Naive thymus-derived CD8-positive, alpha-beta T cell (primary cell): ENCODE measurements at places on chromosomes 3 and 15.
A peak's percentile ranks its signal among the peaks of the same experiment; 100 is the strongest.

GRCh38 chr3:107208796-107209195 lies 168.4 kb upstream of the CCDC54 start:
- H3K4me3 ChIP-seq = no peak overlapping the region
- no peak for DNase-seq
- H3K27ac ChIP-seq = no peak overlapping the region
- peaks cover under 1% of the 10 kb centered on the region for H3K27me3 ChIP-seq

- no peak for DNase-seq
- H3K36me3 ChIP-seq = no peaks in the 10 kb centered on the region
- H3K27me3 ChIP-seq = peaks cover 2% of the 10 kb centered on the region
- peaks cover 48% of the 10 kb centered on the region for H3K4me1 ChIP-seq
Observed at GRCh38 chr3:195801251-195802183, 10.2 kb downstream of the MUC4 start.

DNA sequence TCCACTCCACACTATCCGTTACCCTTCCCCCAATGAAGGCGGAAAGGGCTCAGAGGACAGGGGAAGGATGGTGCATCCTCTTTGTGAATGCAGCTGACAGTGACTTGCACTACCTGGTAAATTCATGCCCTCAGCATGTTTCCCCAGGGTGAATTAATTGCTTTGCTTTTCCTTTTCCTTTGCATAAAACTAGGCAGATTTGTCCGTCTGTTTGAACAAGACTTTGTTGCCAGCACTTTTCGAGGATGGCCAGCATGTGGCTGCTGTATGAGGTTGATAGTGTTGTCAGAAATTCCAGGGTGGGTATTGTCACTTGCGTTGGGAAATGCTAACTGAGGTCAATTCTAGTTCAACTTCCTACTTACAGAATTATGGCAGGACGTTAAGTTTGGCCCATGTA lies 79.0 kb upstream of the RARB start:
- H3K4me3 ChIP-seq = no peak overlapping the region
- H3K27me3 ChIP-seq = no peaks in the 10 kb centered on the region
- DNase-seq = no peak
- no peak overlapping the region for H3K27ac ChIP-seq

- no peak overlapping the region for H3K27ac ChIP-seq
Observed at GRCh38 chr3:89527736-89528305, 420.4 kb downstream of the EPHA3 start.

DNA sequence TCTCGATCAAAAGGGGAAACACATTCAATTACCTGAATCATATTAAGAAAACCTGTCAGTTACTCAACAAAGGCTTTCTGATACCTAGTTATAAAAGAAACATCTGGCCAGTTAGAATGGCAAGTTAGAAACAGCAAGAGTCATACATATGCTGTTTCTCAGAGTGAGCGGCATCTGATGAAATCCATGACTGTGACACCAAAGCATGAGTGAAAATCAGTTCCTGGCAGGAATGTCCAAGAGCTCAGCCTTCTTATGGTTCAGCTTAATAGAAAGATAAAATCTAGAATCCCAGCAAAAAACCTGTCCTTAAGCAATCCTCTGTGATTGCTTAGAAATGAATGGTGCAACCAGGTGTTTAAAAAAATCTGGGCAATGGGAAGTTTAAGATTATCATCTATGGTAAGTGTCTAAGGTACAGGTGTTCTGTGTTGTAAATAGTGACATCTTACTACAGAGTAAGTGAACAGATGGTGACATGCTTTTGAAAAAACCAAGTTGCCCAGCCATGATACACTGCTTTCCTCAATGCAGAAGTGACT lies 18.8 kb downstream of the B4GALT4 start:
- no peak for DNase-seq
- no peak overlapping the region for H3K4me3 ChIP-seq
- peak overlapping the region; percentile 48 for H3K27ac ChIP-seq
- peaks cover 21% of the 10 kb centered on the region for H3K4me1 ChIP-seq
- H3K27me3 ChIP-seq = no peaks in the 10 kb centered on the region

DNA sequence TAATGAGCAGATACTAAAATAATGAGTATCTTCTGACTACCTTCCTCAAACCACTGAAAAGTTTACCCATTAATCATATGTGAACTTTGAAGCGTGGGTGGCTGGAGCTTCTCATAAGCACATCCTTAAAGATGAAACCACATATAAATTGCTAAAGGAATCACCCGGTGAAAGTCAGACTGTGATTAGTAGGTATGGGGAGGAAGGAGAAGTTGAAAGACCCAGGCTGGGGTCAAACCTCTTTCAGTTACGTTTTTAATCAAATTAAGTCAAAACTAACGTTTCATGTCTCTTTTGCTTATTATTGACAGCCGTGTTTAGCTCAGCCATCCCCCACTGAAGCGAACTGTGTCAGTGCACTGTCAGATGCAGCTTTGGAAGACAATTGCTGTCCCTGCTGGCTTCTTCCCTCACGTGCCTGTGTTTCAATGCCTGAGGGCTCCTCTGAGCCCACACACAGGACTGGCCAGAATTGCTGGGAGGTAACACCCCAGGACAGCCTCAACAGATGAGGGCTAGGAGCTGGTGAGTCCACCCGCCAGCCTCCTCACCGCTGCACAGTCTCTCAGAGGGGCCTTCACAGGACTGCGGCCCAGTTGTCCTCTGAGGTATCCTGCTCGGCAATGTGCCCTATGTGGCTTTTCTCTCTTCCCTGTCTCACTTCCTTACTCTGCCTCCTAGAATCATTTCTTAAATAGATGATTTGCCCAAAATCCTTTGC lies 29.3 kb upstream of the SH3BP5 start:
- no peaks in the 10 kb centered on the region for H3K27me3 ChIP-seq

GRCh38 chr15:48693484-48693883 lies 48.0 kb upstream of the FBN1 start:
- no peak overlapping the region for H3K4me3 ChIP-seq
- H3K36me3 ChIP-seq = no peaks in the 10 kb centered on the region
- H3K27me3 ChIP-seq = no peaks in the 10 kb centered on the region
- no peaks in the 10 kb centered on the region for H3K4me1 ChIP-seq

GRCh38 chr3:52724511-52724910 lies 18.6 kb downstream of the SPCS1 start:
- peaks cover 12% of the 10 kb centered on the region for H3K4me1 ChIP-seq
- DNase-seq = no peak
- no peak overlapping the region for H3K4me3 ChIP-seq
- no peak overlapping the region for H3K27ac ChIP-seq

DNA sequence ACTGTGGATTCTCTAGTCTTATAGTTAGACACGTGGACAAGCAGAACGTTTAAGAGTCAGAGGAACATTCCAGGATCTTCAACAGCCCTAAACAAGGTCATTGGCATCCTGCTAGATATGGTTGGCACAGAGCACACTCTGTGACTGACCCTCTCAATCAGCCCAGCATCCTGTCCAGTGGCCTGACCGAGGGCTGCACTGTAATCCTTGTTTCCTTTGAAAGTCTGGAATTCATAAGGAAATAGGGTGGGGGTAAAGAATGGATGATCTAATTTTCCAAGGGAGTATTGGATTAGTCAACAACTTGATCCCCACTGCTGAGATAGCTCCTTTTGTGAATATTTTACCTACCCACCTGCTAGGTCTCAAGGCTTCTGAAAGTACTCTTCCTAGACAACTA lies 94.5 kb upstream of the DLG1 start:
- DNase-seq = no peak
- H3K36me3 ChIP-seq = no peaks in the 10 kb centered on the region
- no peak overlapping the region for H3K27ac ChIP-seq

DNA sequence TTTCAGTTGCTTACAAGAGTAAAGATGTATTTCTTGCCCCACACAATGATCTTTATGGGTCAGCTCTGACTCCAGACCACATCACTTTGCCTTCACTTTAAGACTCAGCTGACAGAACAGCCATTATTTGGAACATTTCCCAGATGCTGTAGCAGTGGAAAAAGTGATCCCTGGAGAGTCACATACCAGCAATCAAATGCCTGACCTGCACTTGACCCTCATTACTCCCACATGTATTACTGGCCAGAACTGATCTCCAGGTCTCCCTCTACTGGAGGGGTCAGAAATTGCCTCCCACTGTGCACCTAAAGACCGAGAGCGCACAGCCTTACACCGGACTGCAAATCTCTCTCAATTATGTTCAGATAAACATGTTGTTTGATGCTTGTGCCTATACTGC lies 88.6 kb upstream of the ZNF385D start:
- H3K27ac ChIP-seq = no peak overlapping the region
- no peaks in the 10 kb centered on the region for H3K4me1 ChIP-seq
- DNase-seq = no peak
- H3K27me3 ChIP-seq = no peaks in the 10 kb centered on the region
- H3K4me3 ChIP-seq = no peak overlapping the region
- no peaks in the 10 kb centered on the region for H3K36me3 ChIP-seq

- no peaks in the 10 kb centered on the region for H3K4me1 ChIP-seq
- no peak overlapping the region for H3K27ac ChIP-seq
- DNase-seq = no peak
- H3K27me3 ChIP-seq = no peaks in the 10 kb centered on the region
- no peak overlapping the region for H3K4me3 ChIP-seq
Observed at GRCh38 chr3:120497818-120498217, 47.0 kb upstream of the FSTL1 start.

- H3K36me3 ChIP-seq = no peaks in the 10 kb centered on the region
- H3K27me3 ChIP-seq = peaks cover 3% of the 10 kb centered on the region
- H3K4me1 ChIP-seq = peaks cover 25% of the 10 kb centered on the region
- H3K4me3 ChIP-seq = no peak overlapping the region
- H3K27ac ChIP-seq = no peak overlapping the region
Observed at GRCh38 chr15:68330901-68331300, 53.4 kb downstream of the FEM1B start.

GRCh38 chr15:72965671-72966070 lies 86.6 kb upstream of the NEO1 start:
- peaks cover 5% of the 10 kb centered on the region for H3K36me3 ChIP-seq
- peaks cover 12% of the 10 kb centered on the region for H3K27me3 ChIP-seq
- no peak overlapping the region for H3K27ac ChIP-seq
- H3K4me1 ChIP-seq = peaks cover 3% of the 10 kb centered on the region

GRCh38 chr15:32222716-32223115 lies 180.4 kb downstream of the GOLGA8K start:
- no peak overlapping the region for H3K4me3 ChIP-seq
- no peaks in the 10 kb centered on the region for H3K27me3 ChIP-seq
- DNase-seq = no peak
- no peaks in the 10 kb centered on the region for H3K4me1 ChIP-seq
- no peak overlapping the region for H3K27ac ChIP-seq

GRCh38 chr15:63870043-63870394 lies 36.3 kb upstream of the HERC1 start:
- no peaks in the 10 kb centered on the region for H3K27me3 ChIP-seq
- H3K4me3 ChIP-seq = no peak overlapping the region
- H3K4me1 ChIP-seq = peaks cover 19% of the 10 kb centered on the region
- no peak overlapping the region for H3K27ac ChIP-seq

DNA sequence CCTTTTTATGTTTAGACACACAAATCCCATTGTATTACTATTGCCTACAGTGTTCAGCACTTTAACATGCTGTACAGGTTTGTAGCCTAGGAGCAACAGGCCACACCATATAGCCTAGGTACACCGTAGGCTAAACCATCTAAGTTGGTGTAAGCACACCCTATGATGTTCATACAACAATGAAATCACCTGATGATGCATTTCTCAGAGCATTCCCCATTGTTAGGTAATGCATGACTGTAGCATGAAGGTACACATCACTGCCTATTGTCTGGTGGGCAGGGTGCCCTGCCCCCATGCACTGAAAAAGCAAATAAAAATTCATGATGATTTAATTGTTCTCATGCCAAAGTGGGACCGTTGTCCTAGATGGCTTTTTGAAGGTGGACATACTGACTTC lies 183.6 kb downstream of the AGBL1 start:
- peaks cover 2% of the 10 kb centered on the region for H3K27me3 ChIP-seq
- no peak overlapping the region for H3K4me3 ChIP-seq
- H3K36me3 ChIP-seq = no peaks in the 10 kb centered on the region
- no peaks in the 10 kb centered on the region for H3K4me1 ChIP-seq
- DNase-seq = no peak
- no peak overlapping the region for H3K27ac ChIP-seq

DNA sequence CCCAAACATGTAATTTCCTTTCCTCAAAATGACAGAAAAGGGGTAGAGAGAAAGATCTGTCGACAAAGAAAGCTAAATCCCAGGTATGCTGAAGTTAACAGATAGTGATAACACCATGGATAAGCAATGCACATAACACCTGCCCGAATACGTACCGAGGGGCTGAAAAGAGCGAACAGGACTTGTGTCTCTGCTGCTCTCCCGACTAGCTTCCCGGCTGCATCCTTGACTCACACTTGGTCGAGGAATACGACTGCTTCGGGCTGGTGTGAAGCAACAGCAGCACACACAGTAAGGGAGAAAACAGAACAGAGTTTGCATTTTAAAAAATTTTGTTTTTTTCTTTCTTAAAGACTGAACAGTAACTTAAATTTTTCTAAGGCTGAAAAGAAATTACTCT lies 136.4 kb downstream of the CLASP2 start:
- H3K27ac ChIP-seq = no peak overlapping the region
- no peaks in the 10 kb centered on the region for H3K36me3 ChIP-seq
- no peaks in the 10 kb centered on the region for H3K4me1 ChIP-seq
- DNase-seq = no peak

- H3K27me3 ChIP-seq = no peaks in the 10 kb centered on the region
- H3K4me1 ChIP-seq = no peaks in the 10 kb centered on the region
- no peak overlapping the region for H3K4me3 ChIP-seq
- H3K36me3 ChIP-seq = peaks cover 11% of the 10 kb centered on the region
- DNase-seq = no peak
Observed at GRCh38 chr3:134348524-134348923, 25.7 kb downstream of the AMOTL2 start.

DNA sequence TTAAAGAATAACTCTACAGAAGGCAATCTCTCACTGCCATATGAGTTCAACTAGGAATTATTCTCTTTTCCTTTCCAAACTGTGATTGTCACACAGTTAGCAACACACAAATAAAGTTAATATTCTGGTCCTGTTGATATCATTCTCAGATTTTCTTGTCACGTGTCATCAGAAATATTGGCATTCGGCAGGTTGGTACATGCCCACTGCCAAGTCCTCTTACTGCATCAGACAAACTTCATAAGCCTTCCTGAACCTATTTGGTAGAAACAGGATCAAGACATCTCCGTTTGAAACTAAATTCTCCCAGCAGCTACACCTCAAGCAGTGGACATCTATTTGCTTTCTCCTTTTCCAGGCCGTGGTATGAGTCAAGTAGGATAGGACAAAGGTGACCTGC lies 177.9 kb upstream of the SOX2 start:
- no peak overlapping the region for H3K4me3 ChIP-seq
- no peak for DNase-seq
- no peaks in the 10 kb centered on the region for H3K4me1 ChIP-seq
- no peaks in the 10 kb centered on the region for H3K36me3 ChIP-seq
- no peak overlapping the region for H3K27ac ChIP-seq
